Stimulated activated CD4-positive, alpha-beta T cell treated with anti-CD3 and anti-CD28 coated beads, TNF-alpha, amount 100 ng/mL, for 1 hour (primary cell): ENCODE measurements at places on chromosomes 1 and 21.

DNA sequence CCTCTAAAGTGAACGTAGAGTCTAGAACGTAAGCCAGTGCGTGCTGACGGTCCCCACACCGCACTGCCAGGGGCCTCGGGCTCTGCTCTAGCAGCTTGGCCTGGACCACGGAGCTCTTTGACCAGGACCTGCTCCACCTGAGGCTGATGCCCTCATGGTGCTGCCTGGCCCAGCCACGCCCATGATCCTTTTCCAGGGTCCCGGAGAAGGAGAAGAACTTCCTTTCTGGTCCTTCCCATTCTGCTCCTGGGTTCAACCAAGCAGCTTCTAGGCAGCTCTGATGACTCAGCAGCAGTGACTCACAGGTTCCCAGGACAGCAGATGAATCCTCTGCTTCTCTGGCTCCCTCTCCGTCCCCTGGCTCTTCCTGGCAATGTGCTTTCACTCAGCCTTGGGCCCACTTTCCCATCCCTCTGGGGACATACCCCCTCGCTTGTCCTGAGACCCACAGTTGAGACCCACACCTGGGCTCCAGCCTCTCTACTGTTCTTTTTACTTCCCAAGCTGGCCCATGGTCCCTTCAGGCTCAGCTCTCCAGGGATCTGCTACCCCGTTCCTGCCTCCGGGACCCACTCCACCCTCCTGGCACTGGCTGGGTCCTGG, 246.3 kb upstream of the RAB4A start:
- no peak for DNase-seq

- DNase-seq = no peak
Measured at GRCh38 chr1:51100264-51100880, 1.7 kb upstream of the C1orf185 start.

- DNase-seq = no peak
Measured at GRCh38 chr21:35849144-35849543, 211.2 kb downstream of the SETD4 start.

- no peak for DNase-seq
Measured at GRCh38 chr1:167641786-167642500, 11.9 kb downstream of the RCSD1 start.

- no peak for DNase-seq
Measured at GRCh38 chr1:239816081-239816782, 275.5 kb upstream of the FMN2 start.

DNA sequence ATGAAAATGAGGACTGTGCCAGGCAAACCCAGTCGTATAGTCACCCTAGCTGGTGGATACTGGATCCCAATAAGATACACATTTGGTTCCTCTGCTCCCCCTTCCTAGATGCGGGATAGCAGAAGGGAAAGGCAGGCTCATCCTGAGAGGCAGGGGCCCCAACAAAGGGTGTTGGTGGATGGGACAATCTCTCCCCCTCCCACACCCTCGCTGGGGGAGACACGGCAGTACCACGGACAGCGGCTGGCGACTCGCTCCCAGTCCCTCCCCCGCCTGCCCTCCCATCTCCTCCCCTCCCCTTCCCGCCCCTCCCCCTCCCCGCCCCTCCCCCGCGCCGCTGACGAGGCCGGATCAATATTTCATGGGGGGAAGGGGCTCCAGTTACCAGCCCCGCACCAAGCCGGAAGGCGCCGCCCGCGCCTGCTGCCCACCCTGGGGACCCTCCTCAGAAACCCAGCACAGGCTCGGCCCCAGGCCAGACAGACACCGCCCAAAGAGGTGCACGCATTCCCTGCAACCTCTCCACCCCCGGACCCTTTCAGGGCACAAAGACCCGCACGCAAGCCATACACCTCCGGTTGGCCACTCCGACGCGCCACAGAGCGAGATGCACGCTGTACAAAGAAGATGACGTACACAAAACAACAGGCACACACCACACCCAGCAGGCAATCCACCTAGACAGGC, 11.5 kb downstream of the RIMS3 start:
- no peak for DNase-seq

- DNase-seq = no peak
Measured at GRCh38 chr1:172003766-172004530, 162.7 kb downstream of the DNM3 start.

GRCh38 chr21:35041122-35041521, 8.0 kb downstream of the RUNX1 start:
- no peak for DNase-seq

- DNase-seq = no peak
Measured at GRCh38 chr1:50774759-50775351, 185.2 kb downstream of the FAF1 start.

DNA sequence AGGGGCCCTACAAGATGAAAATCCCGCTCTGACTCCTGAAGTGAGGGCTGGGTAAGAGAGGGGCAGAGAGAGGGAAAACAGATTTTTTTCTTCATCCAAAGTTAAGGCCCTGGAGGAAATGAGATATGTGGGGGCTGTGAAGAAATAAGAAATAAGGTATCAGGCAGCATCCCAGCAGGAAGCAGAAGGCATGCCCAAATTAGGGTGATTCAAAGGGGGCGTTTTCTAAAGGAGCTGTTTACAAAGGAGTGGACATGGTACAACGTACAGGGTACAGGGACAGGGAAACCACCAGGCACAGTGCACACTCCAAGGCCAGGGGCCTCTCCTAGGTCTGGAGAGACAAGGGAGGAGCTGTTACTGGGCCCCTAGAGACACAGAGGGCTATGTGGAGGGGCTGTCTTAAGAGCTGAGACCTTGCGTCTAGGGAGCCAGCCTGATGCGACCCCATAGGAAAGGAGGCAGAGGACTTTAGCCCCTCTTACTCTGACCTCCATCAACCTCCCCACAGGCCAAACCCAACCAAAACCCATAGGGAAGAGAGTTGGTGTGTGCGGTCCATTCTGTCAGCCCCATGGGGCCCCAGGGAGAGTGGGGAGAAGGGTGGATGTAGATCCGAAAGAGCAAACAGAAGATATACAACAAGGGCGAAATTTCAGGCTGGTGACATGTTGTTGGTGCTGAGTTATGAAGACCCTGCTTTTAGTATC, 38.6 kb downstream of the STYXL2 start:
- no peak for DNase-seq

DNA sequence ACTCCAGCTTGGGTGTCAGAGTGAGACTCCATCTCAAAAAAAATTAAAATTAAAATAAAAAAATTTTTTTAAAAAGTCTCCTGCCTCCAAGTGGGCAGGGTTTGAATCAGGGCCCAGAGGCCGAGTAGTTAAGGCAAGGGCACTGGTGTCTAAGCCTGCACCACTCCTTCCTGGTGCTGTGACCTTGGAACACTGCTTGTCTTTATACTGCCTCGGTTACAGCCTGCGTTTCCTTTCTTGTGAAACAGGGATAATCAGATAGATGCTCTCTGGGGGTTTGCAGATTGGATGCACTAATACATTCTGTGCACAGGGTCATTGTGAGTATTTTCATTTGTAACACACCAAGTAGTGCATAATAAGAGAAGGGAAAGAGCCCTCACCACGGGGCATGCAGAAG, 58.4 kb upstream of the EFHD2 start:
- no peak for DNase-seq

GRCh38 chr21:14405225-14405624, 22.3 kb upstream of the HSPA13 start:
- no peak for DNase-seq

DNA sequence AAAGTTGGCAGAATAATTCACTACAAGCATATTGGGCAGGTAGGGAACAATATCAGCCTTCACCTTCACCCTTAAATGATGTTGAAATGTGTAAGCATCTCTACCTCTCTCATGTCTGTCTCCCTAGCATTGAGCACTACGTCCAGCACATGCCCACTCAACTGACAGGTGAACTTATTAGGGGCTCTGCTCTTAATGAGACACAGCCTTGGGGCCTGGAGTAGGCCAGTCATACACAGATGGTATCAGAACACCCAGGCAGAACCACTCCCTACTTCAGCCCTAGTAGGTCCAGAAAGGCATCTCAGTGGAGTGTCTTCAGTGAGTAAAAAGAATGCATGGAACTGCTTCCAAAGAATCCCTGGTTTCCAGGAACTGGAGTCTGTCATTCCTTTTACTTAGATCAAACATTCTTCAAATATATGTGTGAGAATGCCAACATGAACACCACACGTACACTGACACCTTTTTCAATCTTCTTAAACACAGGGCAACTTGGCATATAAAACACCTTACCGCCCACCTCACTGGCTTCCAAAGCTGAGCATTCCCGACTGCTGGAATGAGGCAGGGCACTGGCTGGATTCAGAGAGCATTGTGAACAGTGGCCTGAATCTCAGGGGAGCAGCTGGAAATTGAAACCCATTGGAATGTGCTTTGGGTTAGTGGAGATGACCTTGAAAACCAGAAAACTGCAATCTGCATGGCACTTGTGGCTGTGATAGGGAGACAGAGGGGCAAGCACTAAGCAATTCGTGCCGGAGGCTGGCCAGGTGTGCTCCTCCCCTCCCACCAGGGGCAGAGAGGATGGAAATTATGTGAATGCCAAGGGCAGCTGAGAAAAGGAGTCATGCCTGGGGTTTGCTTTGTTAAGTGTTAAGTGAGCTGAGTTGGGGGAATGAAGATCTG, 24.2 kb upstream of the HSD3B1 start:
- no peak for DNase-seq

DNA sequence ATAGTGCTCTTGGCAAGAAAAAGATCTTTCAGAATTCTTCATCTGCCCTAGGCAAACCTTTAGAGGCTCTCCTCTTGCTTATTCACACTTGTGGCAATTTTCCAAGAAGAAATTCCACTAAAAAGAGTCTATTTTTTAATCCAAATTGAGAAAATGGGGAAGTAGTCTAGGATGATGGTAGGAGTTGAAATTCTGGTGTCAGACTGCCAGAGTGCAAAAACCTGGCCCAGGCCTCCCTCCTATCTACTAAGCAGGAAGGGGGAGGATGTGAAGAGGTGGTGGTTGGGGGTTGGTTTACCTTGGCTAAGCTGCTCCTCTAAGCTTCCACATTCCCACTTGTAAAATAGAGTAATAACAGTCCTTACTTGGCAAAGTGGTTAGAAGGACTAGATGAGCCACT, 120.6 kb upstream of the KCNJ15 start:
- DNase-seq = no peak

DNA sequence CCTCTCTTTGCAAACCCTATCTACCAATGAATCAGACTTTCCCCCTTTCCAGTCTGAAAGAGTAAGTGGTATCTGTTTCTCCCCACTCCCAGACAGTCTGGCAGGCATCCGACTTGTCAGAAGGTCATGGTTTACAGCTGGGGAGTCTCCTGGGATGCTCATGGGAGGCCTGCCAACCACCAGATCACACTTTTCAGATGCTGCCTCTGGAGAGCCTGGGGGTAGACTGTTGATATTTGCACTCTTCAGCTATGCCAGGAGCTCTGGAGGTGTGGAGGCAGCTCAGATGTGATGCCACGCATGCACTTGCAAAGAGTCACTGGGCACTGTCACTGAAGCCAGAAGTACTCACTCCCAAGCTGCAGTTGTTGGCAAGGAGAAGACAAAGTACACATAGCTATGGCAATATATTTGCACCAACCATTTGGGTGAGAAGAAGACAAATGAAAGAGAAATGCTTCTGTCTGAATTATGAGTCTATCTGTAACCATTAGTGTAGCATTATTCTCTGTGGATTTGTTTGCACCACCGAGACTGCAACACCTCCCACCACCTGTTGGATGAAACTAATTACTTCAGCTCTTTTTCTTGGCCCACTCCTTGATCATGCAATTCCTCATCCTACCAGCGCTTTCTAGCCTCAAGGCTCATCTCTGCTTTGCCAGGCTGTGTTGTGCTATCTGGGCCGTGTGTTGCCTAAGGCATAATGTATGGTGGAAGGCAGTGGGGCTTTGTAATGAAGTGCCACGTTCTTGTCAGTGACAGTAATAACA, 133.0 kb upstream of the SPAG17 start:
- no peak for DNase-seq

GRCh38 chr1:229288516-229288915, 17.6 kb downstream of the RAB4A start:
- no peak for DNase-seq

DNA sequence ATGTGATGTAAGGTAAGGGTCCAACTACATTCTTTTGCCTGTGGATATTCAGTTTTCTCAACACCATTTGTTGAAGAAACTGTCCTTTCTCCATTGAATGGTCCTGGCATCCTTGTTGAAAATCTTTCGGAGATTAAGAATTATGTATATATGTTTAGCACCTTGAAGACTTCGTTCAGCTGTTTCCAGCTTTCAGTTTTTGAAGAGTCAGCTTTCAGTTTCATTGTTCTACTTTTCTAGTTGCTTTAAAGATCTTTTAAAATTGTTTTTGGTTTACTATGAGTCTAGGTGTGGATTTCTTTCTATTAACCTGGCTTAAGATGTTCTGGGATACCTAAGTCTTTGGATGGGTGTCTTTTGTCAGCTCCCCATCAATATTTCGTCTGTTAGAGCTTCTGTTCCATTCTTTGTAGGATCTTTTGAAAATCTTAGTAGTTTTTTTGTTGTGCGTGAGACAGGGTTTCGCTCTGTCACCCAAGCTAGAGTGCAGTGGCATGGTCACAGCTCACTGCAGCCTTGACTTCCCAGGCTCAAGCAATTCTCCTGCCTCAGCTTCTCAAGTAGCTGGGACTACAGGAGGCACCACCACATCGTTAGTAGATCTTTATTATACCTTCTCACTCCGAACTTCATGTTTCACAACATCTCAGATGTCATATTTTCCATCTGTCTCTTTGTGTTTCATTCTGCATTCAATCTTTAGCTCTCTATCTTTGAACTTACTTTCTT, 353.5 kb upstream of the B3GALT2 start:
- no peak for DNase-seq

DNA sequence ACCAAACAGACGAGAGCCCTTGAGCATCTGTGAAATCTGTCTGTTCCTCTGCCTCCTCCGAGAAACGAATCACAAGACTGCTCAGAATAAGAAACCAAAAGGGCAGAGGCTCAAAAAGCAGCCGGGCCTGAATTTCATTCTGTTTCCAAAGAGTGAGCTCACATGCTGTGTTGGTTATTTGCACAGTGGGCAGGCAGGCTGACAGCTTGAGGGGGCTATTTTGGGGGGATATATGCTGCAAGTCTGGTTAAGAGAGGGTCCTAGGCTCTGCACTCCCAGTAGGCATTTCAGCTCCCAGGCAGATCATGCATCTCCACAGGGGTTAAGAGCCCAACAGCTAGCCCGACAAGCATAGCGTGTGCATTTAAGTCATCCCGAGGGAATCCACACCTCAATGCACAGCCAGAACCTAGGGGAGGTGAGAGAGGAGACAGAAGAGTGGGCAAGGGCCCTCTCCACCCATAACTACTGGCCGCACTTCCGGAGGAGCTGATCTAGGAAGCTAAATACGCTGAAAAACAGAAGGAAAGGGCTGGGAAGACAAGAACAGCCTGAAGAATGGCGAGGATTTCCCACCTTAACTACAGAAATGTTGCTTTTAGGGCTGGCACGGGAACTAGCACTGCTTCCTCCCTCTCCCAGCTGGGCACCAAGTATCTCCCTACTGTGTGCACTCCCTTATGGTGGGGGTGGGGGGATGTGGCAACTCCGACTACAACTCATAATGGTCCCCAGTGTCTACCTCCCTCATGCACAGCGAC, 3.7 kb downstream of the PGBD5 start:
- DNase-seq = no peak

DNA sequence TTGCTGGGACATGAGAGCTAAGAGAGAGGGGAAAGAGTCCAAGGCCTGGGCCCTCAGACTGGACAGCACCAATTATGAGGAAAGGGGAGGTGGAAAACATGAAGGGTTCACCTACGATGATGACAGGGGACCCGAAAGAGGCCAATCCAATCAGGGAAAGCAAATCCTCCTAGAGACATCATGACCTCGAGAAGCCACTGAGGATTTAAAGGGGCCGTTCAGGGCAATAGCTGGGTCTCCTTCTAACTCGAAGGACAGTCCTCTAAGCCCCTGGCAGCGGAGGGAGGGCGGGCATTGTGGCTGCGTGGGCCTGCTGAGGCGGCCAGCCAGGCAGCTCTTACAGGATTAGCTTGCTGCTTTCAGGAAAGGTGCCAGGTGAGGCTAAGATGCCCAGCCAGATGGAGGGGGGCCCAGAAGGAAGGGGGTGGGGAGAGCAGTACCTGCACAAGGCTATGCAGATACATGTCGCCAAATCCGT, 7.4 kb downstream of the MEF2D start:
- no peak for DNase-seq
